IMR-90 (cell line): ENCODE measurements at places on chromosomes 5 and 9. TPM values are rescaled to one million over a fixed set of nuclear protein-coding genes. Genes with fewer than 3 reads are reported as not detected.

Gene PLPP7
- total RNA-seq, result 0.54 and 0.56 TPM in 2 replicates

DNA sequence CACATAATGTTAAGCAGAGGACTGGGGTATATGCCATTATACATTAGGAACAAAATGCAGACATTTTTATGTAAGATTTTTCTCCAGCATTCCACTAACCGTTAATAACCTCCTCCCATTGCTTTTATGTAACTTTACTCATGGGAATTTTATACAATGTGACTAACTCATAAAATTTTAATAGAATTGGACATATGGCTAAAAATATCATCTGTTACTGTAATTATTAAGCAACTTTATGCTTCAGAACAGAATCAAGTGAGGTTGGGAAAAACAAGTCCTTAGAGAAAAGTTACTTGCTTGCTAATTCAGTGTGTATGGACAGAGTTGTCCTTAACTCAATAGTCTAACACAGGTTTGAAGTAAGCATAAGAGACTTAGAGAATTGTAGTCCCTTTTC, 54.8 kb upstream of the PCSK1 start:
- no peak for DNase-seq

DNA sequence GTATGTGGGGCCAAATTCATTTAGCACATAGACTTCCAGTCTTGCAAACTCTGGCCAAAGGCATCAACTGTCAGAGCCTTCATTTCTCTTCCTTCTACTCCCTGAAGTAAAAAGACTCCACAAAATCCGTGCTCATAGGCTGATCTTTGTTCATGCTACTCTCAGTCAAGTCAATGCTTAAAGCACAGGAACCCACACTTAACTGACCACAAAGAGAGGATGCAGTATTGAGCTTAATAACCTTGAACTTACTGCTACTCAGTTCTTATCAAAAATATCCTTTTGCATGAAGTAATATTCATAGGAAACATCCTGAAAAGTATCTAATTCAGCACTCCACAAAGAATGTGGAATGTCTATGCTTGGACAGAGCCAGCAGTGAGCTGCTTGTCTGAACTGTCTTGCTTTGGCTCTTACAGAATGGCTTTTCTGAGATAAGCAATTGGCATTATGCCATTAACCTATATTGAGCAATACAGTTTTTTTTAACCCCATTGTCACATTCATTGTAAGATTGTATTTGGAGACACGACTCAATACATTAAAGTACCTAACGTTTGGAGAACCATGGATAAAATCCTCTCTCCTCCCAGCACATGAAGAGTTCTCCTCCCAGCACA, 21.7 kb downstream of the LPAR1 start:
- peak; percentile 76 for DNase-seq

DNA sequence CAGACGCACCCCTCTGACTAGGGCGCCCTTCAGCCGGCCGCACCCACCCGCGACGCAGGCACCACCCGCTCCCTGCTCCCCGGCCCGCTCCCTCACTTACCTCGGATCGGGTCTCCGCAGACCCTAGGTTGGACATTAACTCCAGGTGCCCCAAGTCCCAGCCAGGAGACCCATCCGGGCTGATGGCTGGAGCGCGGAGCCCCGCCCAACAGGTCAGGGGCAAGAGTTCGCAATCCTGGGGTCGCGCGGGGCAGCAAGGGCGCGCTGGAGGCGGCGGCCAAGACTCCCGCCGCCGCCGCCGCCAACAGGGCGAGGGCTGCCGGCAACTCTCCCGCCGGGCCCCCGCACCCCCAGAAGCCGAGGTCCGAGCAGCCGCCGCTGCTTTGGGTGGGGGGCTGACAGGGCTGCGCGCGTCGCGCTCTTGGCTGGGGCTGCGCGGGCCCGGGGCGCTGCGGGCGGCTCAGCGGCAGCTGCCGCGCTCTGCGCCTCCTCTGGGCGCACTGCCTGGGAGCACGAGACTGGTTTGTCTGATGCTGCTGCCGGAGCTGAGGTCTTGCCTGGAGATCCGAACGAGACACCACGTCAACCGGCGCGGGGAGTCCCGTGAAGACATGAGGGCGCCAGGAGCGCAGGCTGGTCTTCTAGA, at the start of gene GDNF:
Gene GDNF, minus strand, starts transcription at position 635 of the 646 bp plus-strand sequence. CDS start 5,245 bp downstream, outside the sequence.
- DNase-seq, result peak; percentile 73

Gene SHROOM1
- total RNA-seq, result 1.4 and 2.5 TPM in 2 replicates

DNA sequence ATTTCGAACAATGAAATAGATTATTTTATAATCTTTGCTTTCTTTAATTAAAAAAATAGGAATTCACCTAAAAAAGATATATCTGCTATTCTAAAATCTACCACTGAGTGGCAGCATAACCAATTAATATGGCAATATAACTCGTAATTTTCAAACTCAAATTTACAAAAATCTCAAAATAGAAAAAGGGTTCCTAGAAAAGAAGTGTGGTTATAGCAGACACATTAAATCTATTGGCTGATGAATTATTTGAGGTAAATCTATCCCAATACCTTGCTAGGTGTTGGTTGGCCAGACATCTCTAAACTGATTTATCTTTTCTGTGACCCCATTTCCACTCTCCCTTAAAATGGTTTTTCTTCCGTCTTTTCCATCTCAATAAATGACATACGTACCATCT, 30.2 kb upstream of the NRG2 start:
- peak; percentile 17 for DNase-seq

DNA sequence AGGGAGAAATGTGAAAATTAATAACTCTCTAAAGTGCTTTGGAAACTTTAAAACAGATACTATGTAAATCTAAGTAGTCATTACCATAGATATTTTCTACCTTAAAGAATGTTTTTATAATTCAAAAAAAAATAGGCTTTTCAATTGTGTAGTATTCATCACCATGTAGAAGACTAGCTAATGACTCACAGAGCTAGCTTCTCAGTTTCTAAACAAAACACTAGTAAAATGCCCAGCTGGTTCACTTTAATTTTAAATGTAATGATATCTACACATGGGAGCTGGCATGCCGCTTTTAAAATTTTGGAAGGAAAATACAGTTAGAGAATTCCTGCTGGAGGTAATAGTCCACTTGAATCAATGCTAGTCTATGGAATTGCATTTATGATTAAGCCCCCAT, 509.8 kb downstream of the CSNK1G3 start:
- DNase-seq, result peak; percentile 3

DNA sequence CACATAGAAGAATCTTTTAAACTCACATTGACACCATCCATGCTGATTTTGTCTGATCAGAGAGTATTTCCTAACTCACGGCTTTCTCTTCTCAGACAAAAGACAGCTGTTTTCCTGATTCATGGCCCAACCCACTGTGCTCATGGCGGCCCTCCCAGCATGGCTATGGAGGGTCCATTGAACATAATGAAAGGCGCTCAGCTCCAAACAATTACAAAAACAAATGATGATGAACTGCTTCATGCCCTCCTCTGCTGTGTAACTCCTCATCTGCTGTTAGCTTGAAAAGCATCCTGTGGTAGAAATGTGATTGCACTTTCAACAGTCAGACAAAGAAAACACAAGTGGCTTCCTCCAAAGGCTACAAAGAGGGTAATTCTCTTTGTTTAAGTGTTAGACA, 673.8 kb downstream of the PRELID2 start:
- no peak for DNase-seq

Gene PROB1
- total RNA-seq, result under 0.01 TPM in 2 replicates

GRCh38 chr5:138943599-138944173, 68.6 kb upstream of the LRRTM2 start:
- no peak for DNase-seq

GRCh38 chr5:44046619-44047364, 342.4 kb downstream of the FGF10 start:
- no peak for DNase-seq

DNA sequence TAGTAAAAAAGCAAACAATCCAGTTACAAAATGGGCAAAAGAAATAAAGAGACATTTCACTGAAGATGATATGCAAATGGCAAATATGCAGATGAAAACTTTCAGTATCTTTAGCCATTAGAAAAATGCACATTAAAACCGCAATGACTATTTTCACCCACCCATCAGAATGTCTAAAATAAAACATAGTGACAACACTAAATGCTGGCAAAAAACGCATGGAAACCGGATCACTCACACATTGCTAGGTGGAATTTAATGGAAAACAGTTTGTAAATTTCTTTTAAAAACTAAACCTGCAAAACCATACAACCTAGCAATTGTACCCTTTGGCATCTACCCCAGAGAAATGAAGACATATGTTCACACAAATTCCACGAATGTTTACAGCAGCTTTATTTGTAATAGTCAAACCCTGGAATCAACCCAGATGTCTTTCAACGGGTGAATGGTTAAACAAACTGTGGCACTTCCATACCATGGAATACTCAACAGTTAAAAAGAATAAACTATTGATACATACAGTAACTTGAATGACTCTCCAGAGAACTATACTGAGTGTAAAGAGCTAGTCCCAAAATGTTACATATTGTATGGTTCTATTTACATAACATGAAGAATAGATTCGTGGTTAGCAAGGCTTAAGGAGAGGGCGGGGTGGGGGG, 17.2 kb upstream of the PAM start:
- DNase-seq, result no peak

DNA sequence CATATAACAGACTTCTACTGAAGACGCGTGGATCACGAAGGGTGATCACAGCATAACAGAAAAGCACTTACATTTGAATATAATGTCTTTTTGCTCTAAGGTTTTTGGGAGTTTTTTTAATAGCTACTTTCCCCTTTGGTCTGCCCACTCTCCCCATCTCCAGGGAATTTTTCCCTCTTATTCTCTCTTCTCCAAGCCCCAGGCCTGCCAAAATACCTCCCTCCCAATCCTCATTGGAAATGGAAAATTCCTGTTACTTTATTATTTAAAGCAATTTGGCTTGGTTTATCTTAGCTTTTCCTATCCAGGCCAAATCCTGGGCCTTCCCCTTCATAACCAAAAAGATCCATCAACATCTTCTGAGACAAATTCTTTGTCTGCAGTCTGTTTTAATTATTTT, 22.3 kb upstream of the SSBP2 start:
- no peak for DNase-seq

DNA sequence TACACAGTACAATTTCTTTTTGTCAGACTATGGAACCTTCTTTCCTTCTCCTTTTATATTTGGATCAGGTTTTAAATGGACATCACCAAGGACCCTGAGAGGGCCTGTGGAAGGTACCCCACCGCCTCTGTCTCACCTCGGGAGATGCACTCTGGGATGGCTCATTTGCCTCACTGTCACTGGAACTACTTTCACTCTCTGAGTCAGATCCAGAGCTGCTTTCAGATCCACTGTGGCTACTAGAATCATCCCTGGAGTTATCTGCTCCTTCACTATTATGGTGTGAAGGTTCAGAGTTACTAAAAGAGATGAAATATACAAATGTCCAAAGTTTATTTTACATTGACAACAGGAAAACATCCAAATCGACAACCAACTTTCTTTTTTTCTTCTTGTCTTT, 24.6 kb downstream of the LEAP2 start:
- no peak for DNase-seq

- no peak for DNase-seq
Observed at GRCh38 chr9:19441730-19442129, 32.9 kb downstream of the ACER2 start.

DNA sequence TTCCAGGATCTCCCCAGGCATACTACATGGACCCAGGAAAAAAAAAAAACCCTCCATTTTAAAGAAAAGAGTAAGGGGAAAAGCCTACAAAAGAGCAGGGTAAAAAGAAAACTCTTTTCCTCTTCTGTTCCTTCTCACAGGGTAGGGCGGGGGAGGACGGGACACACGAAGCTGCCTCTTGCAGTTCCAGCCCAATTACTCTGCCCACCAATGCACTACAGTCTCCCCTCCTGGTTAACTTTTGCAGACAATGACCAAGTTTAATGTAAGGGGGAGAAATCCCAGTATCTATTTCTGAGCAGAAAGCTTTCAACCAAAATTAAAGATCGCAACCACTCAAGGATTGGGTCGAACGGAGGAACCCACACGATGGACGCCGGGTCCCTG, 1.3 kb downstream of the BRD3 start:
- DNase-seq, result peak; percentile 29

Gene GPBP1
- total RNA-seq, result 29.2 and 63.9 TPM in 2 replicates

DNA sequence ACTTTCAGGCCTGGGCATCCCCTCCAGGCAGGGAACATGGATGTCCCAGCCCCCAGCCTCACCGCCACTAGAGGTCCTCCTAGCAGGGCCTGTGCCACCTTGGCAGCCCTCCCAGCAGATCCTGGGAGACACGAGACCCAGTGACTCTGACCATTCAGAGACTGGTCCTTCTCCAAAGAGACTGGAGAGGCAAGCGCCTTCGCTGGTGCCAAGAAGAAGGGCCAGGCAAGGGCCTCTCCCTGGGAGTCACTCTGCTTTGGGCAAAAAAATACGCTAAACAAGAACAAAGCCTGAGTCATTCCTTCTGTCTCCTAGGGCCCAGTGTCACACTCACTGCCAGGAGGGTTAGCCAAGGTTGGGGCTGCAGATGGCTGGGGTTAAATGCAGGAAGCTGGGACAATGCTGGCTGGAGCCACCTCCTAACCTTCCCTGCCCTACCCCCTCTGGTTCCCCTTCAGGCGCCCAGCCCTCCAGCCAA, 35.3 kb upstream of the SMIM23 start:
- peak; percentile 7 for DNase-seq

GRCh38 chr9:127491516-127491915, 40.2 kb downstream of the LRSAM1 start:
- DNase-seq, result no peak

Gene PDGFRB
- total RNA-seq, result 81.9 and 108 TPM in 2 replicates

Gene SLCO6A1
- not detected in 2 replicates for total RNA-seq

GRCh38 chr9:85703398-85703797, 38.4 kb downstream of the AGTPBP1 start:
- no peak for DNase-seq

GRCh38 chr9:69932901-69933300, 110.7 kb upstream of the MAMDC2 start:
- DNase-seq, result no peak

DNA sequence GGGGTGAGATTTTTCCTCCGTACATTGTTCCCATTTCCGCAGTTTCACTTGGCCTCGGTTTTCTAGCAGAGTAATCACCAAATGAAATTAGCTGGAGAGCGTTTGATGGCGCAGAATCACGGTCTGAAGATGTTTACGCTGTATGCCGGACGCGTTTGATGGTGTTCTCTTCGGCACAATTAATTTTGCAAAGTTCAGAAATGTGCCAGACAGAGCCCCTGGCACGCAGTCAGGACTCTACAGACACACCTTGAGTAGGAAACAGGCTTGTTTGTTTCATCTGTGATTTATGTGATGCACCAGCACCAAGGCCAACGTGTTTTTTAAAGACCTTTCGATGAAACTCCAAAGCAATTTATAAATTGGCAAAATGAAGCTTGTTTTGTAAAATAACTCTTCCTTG, 863 bp upstream of the LIFR start:
- DNase-seq, result no peak

Gene FCN2
- not detected in 2 replicates for total RNA-seq

Gene MZB1
- total RNA-seq, result not detected in 2 replicates

Gene TUSC1
- total RNA-seq, result 2.0 and 3.1 TPM in 2 replicates

GRCh38 chr5:80763211-80763610, 108.4 kb upstream of the DHFR start:
- DNase-seq, result no peak

Gene PCDHAC2
- total RNA-seq, result not detected in 2 replicates

Gene HACD4
- total RNA-seq, result 2.2 and 2.8 TPM in 2 replicates

Gene DOLPP1
- 6.7 and 7.0 TPM in 2 replicates for total RNA-seq

- DNase-seq, result peak; percentile 38
Observed at GRCh38 chr9:88429595-88430430, 41.6 kb downstream of the SPIN1 start.

Gene SLC27A6
- under 0.01 and 0.28 TPM in 2 replicates for total RNA-seq

GRCh38 chr5:21142791-21143190, 1154.8 kb upstream of the CDH18 start:
- DNase-seq, result no peak

Gene GZMA
- total RNA-seq, result not detected in 2 replicates
